ENCODE measurements at places on chromosomes 7 and 10.

DNA sequence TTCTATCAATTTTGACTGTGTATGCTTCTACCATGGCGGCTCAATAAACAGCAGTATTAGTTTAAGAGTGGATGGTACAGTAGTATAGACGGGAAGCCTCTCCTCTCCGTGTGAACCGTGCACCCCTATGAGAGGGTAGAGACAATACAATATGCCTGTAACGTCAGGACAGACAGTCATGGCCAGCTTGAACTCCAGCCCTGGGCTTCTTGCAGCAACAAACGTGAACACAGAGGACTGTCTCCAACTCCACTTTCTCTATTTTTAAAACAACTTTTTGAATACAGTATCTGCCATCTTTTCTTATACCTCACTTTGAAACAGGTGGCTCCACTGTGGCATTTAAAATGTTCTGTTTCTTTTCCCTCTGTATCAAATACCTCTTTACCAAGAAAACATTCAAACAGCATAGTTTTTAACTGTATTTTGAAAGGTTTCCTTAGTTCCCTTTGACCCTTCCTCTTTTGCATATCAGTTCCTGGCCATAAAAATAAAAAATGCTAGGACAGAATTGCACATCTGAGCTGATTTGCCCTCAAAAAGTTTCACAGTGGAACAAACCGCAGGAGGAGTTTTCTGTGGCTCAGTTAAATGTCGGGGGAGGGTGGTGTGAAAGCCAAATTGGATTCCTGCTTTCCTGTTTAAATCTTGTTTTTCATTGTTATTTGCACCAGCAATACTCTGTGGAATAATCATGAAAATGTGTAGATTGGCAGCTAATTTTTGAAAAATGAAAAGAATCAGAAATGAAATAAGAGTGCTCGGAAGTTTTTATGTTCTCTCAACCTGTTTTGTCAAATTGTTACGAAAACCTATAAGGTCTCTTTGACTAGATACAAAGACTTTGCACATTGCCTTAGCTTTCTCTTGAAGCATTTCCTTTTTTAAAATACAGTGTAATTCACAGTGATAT lies 8.0 kb downstream of the IKZF1 start:
- DNase-seq, result peak; percentile 39

- DNase-seq, result no peak
Observed at GRCh38 chr10:32153931-32154330, 97.7 kb upstream of the KIF5B start.

- DNase-seq, result no peak
Observed at GRCh38 chr7:133401225-133401624, 148.3 kb downstream of the EXOC4 start.

- no peak for DNase-seq
Observed at GRCh38 chr10:11715815-11716494, 26.2 kb upstream of the ECHDC3 start.

DNA sequence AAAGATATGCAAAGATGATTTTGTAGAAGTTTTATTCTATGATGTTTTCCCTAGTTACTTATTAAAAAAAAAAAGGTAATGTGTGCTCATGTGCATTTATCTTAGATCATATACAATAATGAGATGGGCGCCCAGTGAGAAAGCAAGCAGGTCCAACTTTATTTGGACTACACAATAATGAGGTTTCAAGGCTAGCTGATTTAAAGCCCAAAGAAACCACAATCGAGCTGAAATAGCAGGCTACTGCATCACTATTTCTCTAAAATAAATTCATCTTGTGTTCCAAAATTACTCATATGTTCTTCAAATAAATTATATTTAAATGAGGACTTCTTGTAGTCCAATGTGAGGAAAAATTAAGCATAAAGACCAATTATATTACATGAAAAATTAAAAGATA lies 110.1 kb downstream of the JMJD1C start:
- no peak for DNase-seq

DNA sequence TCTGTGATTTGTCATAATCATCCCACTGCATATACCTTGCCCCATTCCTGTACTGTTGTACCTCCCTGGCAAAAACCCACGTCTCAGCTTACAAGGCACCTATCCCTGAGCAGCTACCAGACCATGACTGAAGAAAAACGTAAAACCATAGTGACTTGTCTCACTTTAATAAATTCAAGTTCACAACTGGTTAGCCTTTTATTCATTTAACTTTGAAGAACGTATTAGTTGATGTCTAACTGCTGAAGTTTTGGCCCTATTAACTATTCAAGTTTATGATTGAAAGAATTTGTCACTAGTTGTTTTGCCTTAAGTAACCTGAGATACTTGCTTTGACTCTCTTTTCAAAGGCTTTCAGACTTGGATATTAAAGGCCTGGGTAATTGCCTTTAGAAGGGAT lies 59.7 kb downstream of the GALNT11 start:
- no peak for DNase-seq

DNA sequence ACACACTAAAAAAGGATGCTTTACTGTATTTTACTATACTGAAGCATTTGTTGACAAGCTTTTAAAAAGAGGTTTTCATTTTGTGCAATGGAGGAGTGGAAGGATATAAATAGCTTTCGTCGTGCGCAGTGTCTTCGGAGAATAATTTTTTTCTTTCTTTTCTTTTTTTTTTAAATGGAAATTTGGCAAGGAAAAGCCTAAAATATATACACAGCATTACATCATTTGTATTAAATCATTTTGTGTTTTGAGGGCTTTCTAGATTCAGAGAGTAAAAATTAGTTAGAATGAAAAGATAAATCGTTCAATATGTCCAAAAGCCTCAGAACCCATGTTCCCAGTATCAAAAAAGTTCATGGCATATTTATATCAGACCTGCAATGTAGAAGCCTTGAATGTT lies 150.2 kb upstream of the FERD3L start:
- DNase-seq, result no peak

GRCh38 chr10:31864834-31865518 lies 63.7 kb downstream of the ARHGAP12 start:
- no peak for DNase-seq

GRCh38 chr7:42143711-42144600 lies 93.1 kb downstream of the GLI3 start:
- no peak for DNase-seq

- DNase-seq, result peak; percentile 17
Observed at GRCh38 chr7:105141068-105141467, 127.1 kb downstream of the KMT2E start.

All from CD4-positive, alpha-beta T cell treated with Interleukin-17A for 1 hour (primary cell).